ENCODE measurements at places on chromosomes 2 and 18. TPM values are rescaled to one million over a fixed set of nuclear protein-coding genes. Genes with fewer than 3 reads are reported as not detected.

Gene IL1RL2
- total RNA-seq = 2.6 TPM

Gene MAP3K19
- not detected for total RNA-seq

Gene GPR45
- total RNA-seq = not detected

DNA sequence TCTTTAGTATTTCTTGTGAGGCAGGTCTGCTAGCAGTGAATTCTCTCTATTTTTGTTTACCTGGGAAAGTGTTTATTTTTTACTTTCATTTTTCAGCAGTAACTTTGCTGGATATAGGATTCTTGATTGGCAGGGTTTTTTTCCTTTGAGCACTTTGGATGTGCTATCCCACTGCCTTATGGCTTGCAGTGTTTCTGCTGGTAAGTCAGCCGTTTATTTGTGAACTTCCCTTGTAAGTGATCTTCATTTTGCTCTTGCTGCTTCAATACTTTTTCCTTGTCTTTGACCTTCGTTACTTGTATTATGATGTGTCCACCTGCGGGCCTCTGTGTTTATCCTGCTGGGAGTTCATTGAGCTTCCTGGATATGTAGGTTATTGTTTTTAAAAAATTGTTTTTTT lies 54.7 kb downstream of the SLC66A2 start:
- DNase-seq = no peak

- DNase-seq = no peak
Observed at GRCh38 chr2:150369862-150370261, 117.6 kb downstream of the RND3 start.

DNA sequence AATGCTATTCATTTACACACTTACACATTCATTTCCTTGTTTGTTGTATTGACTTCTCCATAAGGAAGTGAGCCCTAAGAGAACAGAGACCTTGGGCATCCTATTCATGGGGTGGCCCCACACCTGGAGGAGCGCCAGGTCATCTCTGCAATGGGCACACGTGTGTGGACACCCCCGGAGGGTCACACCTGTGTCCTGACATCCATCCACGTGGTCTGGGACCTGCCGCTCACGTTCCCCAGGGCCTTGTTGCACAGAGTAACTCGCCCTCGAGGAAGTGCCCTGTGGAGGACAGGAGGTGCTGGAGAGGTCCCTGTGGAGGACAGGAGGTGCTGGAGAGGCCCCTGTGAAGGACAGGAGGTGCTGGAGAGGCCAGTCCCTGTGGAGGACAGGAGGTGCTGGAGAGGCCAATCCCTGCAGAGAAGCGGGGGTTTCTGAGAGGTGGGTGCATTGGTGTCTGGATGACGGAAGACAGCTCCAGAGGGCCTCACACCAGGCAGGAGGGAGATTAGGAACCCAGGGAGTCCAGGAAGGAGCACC lies 73.2 kb upstream of the GPC1 start:
- no peak for DNase-seq

- DNase-seq = peak; percentile 84
Observed at GRCh38 chr2:224196810-224197209, 157.7 kb upstream of the SERPINE2 start.

- peak; percentile 33 for DNase-seq
Observed at GRCh38 chr2:108182489-108182888, 57.3 kb upstream of the SULT1C3 start.

Gene ATP8B1
- 20.8 TPM for total RNA-seq

- DNase-seq = peak; percentile 71
Observed at GRCh38 chr2:67486041-67486796, 89.1 kb downstream of the ETAA1 start.

Gene DNER
- total RNA-seq = 1.8 TPM

Gene ANKRD53
- total RNA-seq = not detected

Gene PRKCE
- 6.3 TPM for total RNA-seq

Gene RGPD3
- total RNA-seq = 0.26 TPM

DNA sequence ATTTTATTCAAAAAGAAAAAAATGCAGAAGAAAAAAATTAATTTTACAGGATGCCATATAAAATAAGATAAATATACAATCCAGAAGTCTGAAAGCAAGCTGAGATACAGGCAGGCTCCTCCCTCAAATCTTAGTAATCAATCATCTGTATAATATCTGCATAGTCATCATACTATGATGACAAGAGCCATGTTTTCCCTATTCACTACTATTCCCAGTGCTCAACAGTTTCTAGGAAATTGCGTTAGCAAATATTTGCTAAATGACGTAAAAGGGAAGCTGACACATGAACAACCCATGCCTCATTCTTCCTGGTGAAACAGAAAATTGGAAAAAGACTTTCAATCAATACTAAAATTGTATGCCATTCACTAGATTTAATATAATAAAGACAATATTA lies 793.2 kb downstream of the SUCLG1 start:
- DNase-seq = peak; percentile 97

DNA sequence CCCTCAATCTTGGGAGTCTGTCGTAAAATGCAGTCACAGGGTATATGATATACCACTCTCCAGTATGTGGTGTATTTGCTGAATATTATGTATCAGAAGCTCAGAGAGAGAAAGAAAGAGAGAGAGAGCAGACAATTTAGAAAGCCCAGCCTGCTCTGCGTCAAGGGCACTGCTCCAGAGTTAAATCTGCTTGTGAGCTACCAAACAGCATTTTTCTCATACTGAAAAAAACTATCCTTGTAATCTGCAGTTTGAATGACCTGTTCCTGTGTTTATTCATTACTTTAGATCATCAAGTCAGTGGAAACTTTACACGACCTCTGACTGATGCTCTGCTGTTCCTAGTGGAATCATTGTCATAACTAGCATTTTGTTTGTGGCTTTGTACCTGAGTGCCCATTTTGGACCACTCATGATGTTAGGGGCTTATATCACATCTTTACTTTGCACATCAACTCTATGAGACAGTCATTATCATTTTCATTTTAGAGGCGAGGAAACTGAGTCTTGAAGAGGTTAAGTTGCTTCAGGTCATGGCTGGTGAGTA lies 89.2 kb upstream of the PELI1 start:
- DNase-seq = peak; percentile 46

Gene GLB1L
- 3.7 TPM for total RNA-seq

Gene SATB2
- 1.6 TPM for total RNA-seq

GRCh38 chr2:59032499-59032898 lies 791.4 kb upstream of the FANCL start:
- no peak for DNase-seq

Gene HES6
- 44.3 TPM for total RNA-seq

- no peak for DNase-seq
Observed at GRCh38 chr2:109193807-109194619, 65.0 kb downstream of the SH3RF3 start.

GRCh38 chr2:224158831-224159230 lies 119.7 kb upstream of the SERPINE2 start:
- DNase-seq = no peak

Gene RAB17
- total RNA-seq = 2.4 TPM

Measured in bronchial epithelial cell (primary cell).